GM12892 (cell line): ENCODE measurements at places on chromosomes 7 and 10.

- DNase-seq: no peak
Observed at GRCh38 chr7:122543891-122544290, 155.0 kb downstream of the RNF133 start.

- no peak for DNase-seq
Observed at GRCh38 chr7:135459076-135459475, 50.8 kb downstream of the CNOT4 start.

DNA sequence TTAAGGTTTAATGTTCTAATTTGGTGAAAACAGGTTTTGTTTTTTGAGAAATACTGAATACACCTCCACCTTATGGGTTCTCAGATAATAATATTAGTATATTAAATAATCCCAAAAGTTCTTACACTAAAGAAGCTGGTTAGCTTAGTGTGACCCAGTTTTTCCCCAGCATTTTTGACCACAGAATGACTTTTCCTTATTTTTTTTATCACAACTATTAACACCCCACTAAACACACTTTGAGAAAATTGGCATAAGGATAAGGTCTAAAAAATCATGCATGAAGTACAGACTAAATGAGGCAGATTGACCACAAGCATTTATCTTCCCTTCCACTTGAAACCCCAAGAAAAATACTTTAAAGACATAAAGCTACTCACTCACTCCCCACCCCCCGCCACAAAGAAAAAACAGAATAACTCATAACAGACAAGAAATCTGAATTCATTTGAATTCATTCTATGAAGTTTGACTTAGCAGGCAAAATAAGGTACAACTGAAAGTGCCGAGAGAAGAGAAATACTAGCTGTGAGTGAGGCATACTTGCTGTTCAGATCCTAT lies 49.7 kb upstream of the WNT16 start:
- DNase-seq: no peak

- no peak for DNase-seq
Observed at GRCh38 chr7:112069879-112070321, 136.3 kb downstream of the DOCK4 start.

DNA sequence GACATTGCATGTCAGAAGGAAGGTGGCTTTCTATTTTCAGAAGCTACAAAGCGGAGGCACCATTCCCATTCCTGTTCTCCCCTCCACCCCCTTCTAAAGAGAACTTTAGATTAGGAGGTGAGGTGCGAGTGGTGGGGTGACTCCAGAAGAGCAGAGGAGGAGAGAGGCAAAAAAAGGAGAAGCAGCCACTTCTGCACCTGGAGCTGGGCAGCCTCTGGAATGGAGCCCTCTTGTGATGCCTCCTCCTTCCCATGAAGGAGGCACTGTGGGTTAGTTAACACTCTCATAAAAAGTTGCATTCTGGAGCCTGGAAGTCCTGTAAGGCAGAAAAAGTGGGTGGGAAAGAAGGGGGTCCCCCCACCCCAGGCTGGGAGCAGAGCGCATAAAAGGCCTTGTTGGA lies 4.8 kb downstream of the PTF1A start:
- no peak for DNase-seq

DNA sequence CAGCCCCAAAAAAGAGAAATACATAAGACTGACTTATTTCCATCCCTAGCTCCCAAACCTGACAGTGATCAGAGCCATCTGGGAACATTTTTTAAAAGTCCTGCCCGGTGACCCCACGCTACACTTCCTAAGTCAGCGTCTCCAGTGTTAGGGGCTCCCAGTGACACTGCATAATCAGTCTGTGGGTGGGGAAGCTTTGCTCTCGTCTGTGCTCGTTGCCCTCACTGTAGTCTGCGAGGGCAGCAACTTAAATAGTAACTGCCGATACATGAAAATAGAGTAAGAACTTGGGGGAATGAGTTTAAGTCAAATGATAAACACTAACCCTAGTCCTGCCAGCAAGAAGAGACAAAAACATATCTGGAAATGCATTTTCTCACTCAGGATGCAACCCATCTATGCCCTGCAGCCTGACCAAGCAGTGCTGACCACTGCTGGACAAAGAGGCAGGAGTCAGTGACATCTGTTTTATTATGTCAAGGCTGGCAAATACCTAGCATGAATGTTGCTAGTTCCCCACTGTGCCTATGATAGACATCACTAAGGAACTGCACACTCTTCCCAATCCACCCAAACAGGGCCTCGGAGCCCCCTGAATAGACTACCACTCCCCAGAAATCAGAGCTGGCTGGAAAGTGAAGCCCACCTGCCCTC lies 18.7 kb downstream of the ERCC6 start:
- DNase-seq: no peak

- no peak for DNase-seq
Observed at GRCh38 chr10:11573497-11573896, 38.0 kb downstream of the USP6NL start.

DNA sequence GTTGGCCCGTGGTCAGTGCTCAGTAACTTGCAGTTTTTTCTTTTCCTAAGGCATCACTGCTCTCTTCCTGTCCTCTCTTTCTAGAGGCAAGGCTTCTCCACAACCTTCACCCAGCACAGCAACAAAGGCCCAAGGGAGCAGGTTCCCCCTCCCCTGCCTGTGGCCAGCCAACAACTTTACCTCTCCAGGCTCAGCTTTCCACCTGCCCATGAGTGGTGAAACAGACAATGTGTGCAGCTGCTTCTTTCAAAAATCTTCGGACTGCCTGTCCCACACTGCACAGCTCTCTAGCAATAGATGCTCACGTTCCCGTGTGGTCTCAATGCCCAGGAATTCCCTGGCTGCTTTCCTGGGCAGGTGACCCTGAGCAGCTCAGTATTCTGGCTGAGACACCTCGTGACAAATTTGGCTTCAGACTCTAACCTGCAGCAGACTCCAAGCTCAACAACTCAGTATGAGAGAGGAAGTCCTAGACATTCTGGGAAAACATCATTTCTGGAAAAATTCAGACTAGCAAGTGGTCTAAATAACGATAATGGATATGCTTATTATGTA lies 28.9 kb upstream of the TMEM72 start:
- no peak for DNase-seq

- no peak for DNase-seq
Observed at GRCh38 chr7:139936760-139937310, 107.8 kb downstream of the TBXAS1 start.

DNA sequence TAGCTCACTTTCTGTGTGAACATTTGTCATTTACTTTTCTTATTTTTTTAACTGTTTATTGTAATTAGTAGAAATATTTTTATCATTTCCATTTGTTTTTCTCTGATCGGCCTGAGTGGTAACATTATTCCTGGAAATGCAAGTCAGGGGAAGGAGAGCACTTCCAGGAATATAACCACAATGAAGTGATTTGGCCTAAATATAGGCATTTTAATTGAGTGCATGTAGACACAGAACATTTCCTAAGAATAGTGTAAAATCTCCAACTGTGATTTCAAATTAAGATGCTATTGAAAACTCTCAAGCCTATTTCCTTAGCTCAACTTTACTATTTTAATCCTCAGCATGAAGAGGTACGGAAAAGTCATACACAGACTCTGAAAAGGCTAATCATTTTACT lies 86.5 kb upstream of the SKAP2 start:
- no peak for DNase-seq

- DNase-seq: peak; percentile 18
Observed at GRCh38 chr7:70595755-70596597, 536.0 kb upstream of the GALNT17 start.

DNA sequence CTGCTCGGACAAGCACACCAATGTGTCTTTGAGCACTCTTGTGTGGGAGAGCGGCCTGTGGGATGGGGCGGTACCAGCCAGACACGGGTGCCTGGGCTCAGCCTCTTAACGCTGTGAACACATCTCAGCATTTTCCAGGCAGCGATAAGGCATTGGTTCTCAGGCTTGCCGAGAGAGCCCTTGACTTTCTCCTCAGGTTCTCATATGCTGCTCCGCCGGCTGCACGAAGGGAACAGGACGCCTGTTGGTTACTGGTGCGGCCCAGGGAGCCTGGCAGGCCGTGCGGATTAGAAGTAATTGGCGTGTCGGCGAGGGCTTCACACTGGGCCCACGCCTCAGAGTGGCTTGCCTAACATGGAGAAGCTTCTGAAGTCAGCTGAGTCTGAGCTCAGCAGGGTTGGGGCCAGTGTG lies 456.7 kb upstream of the FOXK1 start:
- DNase-seq: no peak

DNA sequence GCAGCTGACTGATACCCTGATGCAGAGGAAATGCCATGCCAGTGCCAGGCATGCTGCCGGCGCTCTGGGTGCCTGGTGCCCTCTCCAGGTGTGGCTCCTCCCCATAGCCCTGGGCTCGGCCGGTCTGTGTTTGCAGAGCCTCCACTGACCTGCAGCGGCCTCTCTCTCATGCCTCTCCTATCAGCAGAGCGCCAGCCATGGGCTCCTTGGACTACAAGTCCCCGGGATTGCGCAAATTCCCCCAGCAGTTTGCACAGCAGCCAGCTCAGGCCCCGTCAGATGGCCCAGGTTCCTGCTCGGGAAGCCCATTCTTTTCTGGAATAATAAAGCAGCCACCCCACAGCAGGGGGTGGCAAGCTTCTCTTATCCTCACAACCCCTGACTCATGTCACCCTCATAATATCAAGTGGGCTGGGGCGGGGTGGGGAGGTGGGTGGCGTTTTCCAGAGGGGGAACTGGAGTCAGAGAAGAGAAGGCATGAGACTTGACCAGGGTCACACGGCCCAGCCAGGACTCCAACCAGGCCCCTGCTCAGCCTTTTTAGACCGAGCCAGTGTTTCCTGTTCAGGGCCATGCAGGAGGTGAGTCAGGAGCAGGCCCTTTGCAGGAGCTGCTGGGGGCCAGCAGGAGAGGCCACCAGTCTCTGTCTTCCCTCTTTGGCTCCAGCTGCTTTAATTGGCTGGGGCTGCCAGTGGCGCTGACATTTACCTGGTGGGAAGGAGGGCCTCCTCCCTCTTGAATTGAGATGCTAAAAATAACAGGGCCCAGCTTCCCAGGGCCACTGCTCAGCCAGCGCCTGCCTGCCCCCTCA lies 58.6 kb downstream of the ZMIZ1 start:
- no peak for DNase-seq

DNA sequence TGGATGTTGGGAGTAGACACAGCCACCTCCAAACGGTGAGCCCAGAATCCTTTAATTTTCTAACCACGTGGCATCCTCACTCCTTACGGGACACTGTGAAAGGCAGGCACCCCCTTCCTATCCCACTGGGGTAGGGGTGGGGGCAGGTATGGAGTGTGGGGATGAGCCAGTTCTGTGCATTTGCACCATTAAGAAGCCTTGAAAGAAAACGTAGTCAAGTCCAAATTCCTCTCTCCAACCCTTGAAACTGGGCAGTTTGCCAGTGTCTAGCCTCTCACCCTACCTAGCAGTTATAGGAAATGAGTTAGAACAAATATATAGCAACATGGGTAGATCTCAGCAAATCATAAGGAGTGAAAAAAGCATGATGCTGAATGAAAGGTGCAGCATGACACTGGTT lies 92.4 kb upstream of the LEP start:
- no peak for DNase-seq

DNA sequence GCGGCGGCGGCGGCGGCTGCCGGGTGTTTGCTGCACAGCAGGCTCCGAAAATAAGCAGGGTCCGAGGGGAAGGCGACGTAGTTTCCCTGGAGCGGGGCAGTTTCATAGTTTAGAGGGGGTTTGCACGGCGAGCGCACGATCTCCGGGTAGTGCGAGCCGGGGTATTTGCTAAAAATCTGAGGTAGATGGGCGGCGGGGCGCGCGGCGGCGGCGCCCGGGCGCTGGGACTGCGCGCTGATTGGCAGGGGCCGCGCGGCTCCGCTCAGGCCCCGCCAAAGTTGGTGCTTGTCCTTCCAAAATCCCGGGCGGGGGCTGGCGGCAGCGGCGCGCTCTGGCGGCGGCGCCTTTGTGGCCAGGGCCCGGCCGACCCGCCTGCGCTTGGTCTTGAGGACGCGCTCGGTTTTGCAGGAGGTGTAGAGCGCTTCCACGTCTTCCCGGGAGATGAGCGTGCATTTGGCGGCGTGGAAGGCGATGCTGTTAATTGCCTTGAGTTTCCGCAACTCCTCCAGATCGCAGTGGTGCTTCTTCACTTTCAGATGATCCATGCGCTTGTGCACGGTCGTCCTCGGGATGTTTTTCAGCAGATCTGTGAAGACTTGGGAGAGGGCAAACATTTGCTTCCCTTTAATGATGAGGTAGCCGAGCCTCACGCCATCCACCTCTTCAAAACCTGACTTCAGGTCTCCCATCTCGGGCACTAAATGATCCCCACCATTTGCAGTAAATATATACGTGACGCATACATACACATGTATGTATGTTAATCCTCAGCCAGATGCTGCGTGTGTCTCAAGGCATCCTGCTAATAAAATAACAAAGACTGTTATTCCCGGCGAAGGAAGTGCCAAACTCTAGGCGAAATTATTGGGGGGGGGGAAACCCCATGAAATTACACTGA lies 8.1 kb downstream of the SKIDA1 start:
- DNase-seq: no peak

DNA sequence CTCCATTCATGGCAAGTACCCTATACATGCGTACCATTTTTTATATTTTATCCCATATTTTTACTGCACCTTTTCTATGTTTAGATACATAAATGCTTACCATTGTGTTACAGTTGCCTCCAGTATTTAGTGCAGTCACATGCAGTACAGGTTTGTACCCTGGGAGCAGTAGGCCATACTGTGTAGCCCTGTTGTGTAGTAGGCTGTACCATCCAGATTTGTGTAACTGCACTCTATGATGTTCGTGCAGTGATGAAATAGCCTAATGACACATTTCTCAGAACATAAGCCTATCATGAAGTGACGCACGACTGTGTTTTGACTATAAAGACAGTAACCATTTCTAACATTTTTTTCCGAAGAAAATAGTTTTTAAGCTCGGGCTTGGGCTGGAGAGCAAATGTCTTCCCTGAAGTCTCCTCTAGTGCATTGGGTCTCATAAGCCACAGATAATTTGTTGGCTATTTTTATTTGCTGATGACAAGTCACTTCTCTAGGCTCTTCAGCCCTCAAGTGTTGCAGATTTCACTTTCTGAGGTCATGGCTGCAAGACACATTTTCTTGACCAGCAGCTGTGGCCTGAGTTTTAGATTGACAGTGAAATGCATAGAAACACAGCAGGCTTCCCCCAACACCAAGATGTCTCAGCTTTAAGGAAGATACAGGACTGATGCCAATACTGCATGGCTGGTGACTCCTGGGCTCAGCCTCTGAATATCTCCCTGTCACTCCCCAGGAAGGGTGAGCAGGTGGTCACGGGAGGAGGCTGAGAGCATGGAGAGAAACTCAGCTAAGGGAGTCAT lies 26.9 kb downstream of the EPDR1 start:
- DNase-seq: no peak

- no peak for DNase-seq
Observed at GRCh38 chr7:34091321-34091917, 186.1 kb downstream of the BMPER start.

- DNase-seq: no peak
Observed at GRCh38 chr7:134014935-134015334, 112.2 kb upstream of the LRGUK start.

DNA sequence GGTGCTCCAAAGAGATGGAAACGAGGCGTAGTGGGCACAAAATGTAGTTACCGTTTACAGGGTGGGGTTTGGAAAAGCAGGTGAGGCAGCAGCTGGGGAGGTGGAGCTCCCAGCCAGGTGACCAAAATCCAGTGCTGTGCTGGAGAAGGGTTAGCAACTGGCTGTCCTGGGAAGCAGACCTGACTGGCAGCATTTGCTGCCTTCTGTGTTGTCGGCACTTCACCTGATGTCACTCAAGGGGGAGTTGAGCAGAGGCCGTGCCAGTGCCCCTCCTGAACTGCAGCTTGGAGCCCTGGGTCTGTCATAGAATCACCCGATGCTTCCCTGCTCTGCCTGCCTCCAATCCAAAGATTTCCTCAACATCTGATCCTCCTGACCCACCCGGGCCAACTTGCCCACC lies 12.8 kb downstream of the GCK start:
- no peak for DNase-seq

- DNase-seq: no peak
Observed at GRCh38 chr10:75028748-75029147, 82.7 kb upstream of the SAMD8 start.

- DNase-seq: no peak
Observed at GRCh38 chr7:44561962-44562621, 11.6 kb downstream of the DDX56 start.
